ENCODE measurements at places on chromosomes 16 and 17.

- no peak for DNase-seq
Measured at GRCh38 chr16:88665148-88665547, 2.3 kb upstream of the MVD start.

DNA sequence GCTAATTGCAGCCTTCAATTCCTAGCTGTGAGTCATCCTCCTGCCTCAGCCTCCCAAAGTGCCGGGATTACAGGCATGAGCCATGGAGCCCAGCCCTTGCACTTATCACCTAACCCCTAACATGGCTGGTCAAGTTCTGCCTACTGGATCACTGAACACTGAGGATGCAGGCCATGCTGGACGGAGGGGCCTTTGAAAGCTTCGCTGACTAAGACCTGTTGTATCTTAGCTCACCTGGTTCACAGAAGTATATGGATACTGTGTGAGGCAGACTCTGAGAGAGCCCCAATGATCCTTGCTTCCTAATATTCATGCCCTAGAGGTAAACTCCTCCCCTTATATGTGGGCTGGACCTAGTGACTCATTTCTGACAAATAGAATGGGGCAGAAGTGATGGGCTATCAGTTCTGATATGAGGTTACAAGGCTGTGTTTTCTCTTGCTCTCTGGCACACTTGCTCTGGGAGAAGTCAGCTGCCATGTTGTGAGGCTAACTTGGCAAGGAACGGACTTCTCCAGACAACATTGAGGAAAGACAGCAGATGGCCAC, 11.7 kb upstream of the TMIGD1 start:
- no peak for DNase-seq

- DNase-seq, result no peak
Measured at GRCh38 chr16:49937886-49938285, 82.0 kb upstream of the ZNF423 start.

DNA sequence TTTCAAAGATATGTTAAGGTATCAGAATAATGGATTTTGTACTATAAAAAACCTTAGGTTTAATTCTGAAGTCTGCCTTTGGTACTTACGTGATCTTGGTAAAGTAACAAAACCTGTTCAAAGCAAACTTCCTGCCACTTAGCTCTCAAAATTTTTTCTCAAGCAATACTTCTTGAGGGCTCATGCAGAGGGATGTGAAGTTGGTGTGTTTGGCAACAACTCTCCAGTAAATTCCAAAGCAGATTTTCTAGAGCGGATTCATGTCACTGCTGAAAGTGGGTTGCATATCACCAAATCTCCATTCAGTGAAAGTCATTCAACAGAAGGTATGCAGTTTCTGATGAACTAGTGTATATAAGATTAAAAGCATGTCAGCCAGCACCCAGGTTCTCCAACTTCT, 856.7 kb downstream of the CDH8 start:
- no peak for DNase-seq

DNA sequence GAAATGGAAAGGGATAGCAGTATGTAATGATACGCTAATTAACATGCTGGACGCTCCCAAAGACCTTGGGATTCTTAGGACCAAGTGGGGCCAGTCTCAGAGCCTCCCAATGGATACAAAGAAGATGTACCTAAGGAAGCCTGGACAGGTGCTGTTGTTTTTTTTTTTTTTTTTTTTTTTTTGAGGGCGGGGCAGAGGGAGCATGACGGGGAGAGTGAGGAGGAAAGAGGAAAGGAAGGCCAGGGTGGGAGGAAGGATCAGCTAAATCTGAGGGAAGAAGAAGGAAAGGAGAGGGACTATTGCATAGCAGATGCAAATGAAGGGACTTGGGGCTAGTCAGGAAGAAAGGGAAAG, 2.5 kb downstream of the VAMP2 start:
- DNase-seq, result no peak

DNA sequence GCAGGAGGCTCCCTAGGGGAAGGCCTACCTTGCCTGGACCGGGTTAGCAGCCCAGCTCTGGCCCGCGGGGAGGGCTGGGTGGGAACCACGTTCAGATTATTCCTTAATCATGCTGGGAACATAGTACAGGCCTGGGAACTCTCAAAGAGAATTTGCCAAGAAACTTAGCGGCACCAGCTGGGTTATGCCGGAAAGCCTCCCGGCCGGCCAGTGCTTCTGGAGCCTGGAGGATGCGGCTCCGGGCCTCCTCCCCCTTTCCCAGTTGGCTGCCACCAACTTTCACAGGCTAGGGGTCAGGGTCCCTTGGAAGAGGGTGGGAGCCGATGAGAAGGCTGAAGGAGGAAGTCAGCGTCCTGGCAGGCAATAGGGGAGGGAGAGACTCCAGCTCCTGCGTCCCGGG, 10.8 kb downstream of the NGFR start:
- DNase-seq, result no peak

Measured in foreskin keratinocyte (primary cell).